ENCODE measurements at places on chromosomes 3 and 15. TPM values are rescaled to one million over a fixed set of nuclear protein-coding genes. Genes with fewer than 3 reads are reported as not detected.

The PRR20G gene
- total RNA-seq: not detected

The CILP gene
- not detected for total RNA-seq

The NLGN1 gene
- 52.5 TPM for total RNA-seq

The GPR62 gene
- total RNA-seq: not detected

The TM2D3 gene
- 39.6 TPM for total RNA-seq

The SPTBN5 gene
- 8.5 TPM for total RNA-seq

The POTEB3 gene
- not detected for total RNA-seq

The UBAP1L gene
- 1.9 TPM for total RNA-seq

The IP6K2 gene
- total RNA-seq: 47.9 TPM

The SAMMSON gene
- not detected for total RNA-seq

The CKMT1B gene
- not detected for total RNA-seq

The CHRD gene
- total RNA-seq: 0.13 TPM

The PRTG gene
- total RNA-seq: 4.4 TPM

The SLC28A1 gene
- total RNA-seq: not detected

The HHLA2 gene
- not detected for total RNA-seq

The ERC2 gene
- 2.8 TPM for total RNA-seq

The MORC1 gene
- total RNA-seq: not detected

The FANCD2OS gene
- not detected for total RNA-seq

The SPRED1 gene
- total RNA-seq: 39.6 TPM

The NFKBIZ gene
- 37.5 TPM for total RNA-seq

The EIF5A2 gene
- 8.4 TPM for total RNA-seq

The NXPE3 gene
- 11.5 TPM for total RNA-seq

All from thoracic aorta endothelial cell (primary cell).